ENCODE measurements at places on chromosomes 5 and 9. TPM values are rescaled to one million over a fixed set of nuclear protein-coding genes. Genes with fewer than 3 reads are reported as not detected.

DNA sequence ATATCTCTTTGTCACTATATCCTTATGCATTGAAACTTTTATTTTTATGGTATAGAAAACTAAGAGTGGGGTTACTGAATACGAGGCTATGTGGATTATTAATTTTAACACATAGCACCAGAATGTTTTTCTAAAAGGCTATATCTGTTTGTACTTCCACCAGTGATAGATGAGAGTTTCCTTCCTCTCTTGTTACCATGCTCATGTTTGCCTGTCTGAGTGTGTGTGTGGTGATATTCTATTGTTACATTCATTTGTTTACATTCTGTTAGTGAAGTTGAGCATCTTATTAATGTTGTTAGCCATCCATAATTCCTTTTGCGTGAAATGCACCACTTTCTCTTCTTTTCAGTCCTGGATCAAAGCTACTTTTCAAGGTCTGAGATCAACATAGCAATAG, 54.1 kb upstream of the ALDH1A1 start:
- DNase-seq, result no peak

DNA sequence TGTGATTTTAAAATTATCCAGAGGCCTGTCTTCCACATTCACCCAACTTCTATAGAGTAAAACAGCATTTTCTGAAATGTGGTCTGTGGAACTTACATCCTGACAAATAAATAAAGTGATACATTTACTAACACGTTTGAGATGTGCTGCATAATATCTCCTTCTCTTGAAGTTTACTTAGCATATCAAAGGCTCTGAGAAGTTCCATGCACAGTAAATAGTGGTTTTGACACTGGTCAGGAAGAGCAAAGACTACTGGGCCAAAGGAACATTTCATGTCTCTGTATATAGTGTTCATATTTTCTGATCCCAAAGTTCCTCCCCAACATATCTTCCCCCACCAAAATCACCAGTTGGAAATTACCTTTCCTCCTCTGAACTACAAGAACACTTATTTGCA, 30.5 kb upstream of the TARS1 start:
- no peak for DNase-seq

DNA sequence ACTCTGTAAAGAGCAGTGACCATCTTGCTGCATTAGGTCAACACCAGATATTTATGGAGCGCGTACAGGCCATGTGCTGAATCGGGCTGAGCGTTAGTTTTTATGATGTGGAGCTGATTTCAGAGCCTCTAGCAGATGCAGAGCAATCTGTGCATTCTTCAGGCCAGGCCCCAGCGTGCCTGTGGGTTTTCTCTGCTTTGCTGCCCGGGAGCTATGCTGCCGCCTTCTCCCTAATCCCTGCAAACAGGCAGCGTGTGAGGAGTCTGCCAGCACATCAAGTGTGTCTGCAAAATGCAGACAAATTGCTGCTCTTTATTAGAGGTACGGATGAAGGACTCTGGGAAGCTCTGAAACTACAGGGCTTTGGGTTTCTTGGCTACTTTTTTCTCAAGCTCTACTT, 170.0 kb downstream of the NTRK2 start:
- no peak for DNase-seq

GRCh38 chr9:126459965-126460843, 133.6 kb downstream of the MVB12B start:
- DNase-seq, result no peak

DNA sequence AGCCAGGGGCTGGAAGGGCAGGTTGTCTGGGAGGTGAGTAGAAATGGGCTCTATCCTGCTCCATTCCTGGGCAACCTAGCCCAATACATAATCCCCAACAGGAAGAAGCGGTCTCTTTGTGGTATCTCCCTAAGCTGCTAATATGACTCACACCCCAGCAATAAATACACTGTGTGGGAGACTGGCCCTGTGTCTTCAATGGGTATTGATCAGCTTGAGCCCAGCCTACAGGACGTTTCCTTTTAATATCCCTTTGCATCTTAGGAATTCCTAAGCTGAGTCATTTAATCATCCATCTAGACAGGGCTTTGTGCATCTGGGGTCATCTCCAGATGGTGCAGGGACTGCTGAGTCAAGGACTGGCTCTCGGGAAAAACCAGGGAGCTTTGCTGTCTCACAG, 207.0 kb upstream of the PANK3 start:
- DNase-seq, result no peak

GRCh38 chr5:80885396-80886000, 74.7 kb upstream of the RASGRF2 start:
- no peak for DNase-seq

DNA sequence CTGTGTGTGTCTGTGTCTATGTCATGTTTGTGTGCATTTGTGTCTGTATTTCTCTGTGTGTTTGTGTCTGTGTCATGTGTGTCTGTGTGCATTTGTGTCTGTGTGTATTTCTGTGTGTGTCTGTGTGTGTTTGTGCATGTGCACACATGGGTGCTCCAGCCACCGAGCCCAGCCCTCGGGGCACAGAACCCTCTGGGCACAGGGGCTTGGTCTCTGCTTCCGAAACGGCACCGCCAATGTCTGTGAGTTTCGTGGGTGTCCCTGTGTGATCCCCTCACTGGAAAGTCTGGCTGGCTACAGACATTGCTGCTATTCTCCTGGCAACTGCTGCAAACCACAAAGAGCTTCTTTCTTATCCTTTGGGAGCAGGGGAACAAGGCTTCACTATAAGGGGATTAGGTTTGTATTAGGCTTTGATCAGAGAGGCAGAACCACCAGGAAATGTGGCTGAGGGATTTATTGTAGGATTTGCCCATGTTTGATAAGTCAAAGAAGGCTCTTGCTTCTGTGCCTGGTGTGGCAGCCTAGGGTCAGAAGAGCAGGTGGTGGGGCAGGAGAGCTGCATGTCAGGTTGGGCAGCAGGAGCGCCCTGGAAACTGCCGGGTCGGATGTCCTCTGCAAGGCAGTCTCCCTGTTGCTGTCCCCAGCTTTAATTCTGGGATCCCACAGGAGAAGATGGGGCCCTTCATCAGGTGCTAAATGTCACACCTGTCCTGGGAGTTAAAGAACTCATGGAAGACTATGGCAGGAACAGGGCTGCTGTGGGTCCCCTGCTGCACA, 39.6 kb upstream of the FCN1 start:
- DNase-seq, result no peak

- DNase-seq, result no peak
Measured at GRCh38 chr5:111782216-111782615, 25.2 kb upstream of the NREP start.

GRCh38 chr9:71987471-71988371, 72.7 kb downstream of the C9orf57 start:
- no peak for DNase-seq

GRCh38 chr9:81245254-81245956, 443.9 kb downstream of the TLE1 start:
- no peak for DNase-seq

DNA sequence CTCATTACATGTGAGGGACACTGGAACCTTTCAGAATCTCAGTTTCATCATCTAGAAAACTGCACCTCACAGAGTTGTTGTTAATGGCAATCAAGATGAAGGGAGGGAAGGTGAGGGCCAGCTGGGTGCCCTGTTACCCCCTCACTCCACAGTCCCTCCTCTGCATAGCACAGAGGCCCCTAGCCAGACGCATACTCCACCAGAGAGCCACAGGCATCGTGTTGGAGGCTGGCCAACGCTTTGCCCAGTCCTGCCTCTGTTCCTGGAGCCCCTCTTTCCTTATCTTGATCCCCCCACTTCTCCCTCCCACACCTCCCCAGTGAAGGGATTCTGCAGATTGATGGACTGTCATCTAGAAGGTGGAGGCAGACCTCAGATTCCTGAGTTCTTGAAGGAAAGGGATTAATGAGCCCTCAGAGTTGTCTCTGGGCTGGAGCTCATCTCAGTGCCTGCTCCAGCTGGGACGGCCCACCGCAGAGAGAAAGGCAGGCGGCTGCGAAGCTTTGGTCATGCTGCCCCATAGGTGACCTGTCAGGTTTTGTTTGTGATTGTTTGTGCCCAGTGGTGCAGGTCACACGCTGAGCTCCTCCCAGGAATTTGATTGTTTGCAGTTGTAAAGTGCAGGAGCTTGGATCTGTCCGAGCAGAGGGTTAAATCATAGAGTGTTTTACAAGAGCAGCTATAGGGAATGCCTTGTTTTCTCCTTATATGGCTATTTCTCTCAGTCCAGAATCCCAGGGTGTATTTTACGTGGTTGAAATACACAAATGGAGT, 487.3 kb downstream of the CCDC171 start:
- no peak for DNase-seq

DNA sequence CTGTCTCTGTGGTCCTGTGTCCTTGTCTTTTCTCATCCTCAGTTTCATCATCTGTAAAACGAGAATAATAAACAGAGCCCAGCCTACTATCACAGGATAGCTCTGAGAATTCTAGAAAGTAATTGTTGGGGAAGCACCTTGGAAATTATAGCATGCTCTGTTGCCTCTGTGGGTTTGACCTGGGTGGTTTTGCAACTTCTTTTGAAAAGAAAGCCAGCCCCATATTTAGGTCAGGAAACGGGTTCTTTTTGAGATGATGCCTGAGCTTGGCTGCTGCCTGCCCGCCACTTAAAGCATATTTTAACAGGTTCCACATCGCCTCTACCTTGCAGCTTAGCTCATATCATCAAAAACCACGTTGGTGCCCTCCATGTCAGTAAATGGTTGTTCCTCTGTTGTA, 111.1 kb downstream of the TLR4 start:
- peak; percentile 51 for DNase-seq

TGFBI gene
- total RNA-seq, result 3.7 TPM

GGTA1 gene
- total RNA-seq, result not detected

ELOVL7 gene
- not detected for total RNA-seq

ANXA2R gene
- 19.3 TPM for total RNA-seq

NRARP gene
- total RNA-seq, result 11.5 TPM

CNTRL gene
- total RNA-seq, result 150 TPM

PCDHB16 gene
- not detected for total RNA-seq

GSN gene
- 45.9 TPM for total RNA-seq

CTXN3 gene
- total RNA-seq, result not detected

NR2F1 gene
- not detected for total RNA-seq

ACSL6 gene
- not detected for total RNA-seq
